ENCODE measurements at places on chromosomes 1 and 21. TPM values are rescaled to one million over a fixed set of nuclear protein-coding genes. Genes with fewer than 3 reads are reported as not detected.

UBL4B gene
- not detected for total RNA-seq

GJA8 gene
- total RNA-seq, result not detected

DNA sequence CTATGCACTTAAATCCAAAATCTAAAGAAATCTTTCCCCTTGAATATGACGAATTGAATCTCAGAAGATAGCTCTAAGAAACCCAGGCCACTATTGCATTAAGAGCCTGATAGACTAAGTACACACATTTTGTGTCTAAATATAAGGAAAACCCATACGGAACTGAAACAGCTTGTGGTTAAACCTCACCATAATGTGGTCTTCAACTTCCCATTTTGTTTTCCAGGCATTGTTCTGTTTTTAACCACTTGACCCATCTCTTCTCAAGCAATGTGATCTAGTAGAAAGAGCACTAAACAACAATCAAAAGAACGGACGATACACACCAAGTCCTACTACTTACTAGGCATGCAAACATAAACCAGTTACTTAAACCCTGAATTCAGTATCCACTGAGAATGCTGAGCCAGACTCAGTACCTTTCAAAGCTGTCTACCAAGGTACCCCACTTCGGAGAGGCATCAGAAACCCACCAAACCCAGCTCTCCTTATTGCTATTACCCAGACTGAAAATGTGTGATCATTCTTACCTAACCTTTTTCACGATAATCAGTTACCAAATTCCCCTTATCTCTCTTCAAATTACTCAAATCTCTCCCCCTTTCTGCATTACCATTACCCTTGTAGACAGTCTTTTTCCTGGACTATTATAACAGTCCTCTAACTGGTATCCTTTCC lies 12.8 kb downstream of the OTUD7B start:
- DNase-seq, result no peak

DNA sequence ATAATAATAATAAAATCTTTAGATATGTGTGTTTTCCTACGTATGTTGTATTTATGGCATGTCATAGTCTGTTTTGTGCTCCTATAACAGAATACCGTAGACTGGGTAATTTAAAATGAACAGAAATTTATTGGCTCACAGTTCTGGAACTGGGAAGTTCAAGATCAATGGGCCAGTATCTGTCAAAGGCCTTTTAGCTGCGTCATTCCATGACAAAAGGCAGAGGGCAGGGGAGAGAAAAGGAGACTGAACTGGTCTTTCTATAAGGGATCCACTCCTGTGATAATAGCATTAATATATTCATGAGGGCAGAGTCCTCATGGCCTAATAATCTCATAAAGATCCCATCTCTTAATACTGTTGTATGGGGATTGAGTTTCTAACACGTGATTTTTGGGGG lies 7.1 kb upstream of the SFT2D2 start:
- no peak for DNase-seq

- no peak for DNase-seq
Measured at GRCh38 chr1:88472714-88473113, 211.4 kb upstream of the PKN2 start.

DNA sequence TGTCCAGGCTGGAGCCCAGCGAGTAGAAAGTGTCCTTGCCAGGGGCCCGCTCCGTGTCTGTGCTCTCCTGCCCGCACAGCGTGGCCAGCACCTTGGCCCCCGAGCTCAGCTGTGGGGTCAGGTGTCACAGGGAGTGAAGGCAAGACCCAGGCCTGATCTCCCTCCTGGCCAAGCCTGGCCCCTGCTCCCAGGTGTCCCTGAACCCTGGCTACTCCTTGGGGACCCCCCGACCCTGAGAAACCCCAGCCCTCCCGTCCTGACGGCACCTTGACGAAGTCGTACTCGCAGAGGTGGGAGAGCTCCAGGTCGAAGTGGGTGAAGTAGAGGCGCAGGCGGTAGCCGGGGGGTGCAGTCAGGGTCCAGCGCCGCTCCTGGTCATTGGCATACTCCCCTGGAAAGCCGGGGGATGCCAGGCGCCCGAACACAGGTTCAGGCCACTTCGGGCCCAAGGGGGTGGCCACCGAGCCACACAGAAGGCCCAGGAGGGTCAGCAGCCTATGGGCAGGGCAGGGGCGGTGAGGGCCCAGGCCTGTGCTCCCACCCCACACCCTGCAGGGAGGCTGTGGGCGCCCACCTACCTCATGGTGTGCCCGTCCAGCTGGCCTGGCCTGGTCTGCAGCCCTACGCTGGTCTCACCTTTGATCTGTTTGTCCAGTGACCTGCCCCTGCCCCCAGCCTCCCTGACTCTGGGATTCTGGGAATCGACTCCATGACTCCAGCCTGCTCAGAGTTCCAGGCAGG lies at the start of gene MASP2:
Gene MASP2 (minus strand): TSS at position 615 of the 741 bp plus-strand sequence. CDS start 32 bp downstream, at position 583.
- no peak for DNase-seq

GRCh38 chr1:209761011-209761635 lies 5.3 kb downstream of the TRAF3IP3 start:
- DNase-seq, result no peak

GRCh38 chr1:23558140-23558871 lies 995 bp downstream of the ID3 start:
- DNase-seq, result no peak

GRCh38 chr1:25724966-25725365 lies 75.0 kb upstream of the SELENON start:
- DNase-seq, result no peak

Measured in epithelial cell of proximal tubule (primary cell).